ENCODE measurements at places on chromosomes 5 and 9.

DNA sequence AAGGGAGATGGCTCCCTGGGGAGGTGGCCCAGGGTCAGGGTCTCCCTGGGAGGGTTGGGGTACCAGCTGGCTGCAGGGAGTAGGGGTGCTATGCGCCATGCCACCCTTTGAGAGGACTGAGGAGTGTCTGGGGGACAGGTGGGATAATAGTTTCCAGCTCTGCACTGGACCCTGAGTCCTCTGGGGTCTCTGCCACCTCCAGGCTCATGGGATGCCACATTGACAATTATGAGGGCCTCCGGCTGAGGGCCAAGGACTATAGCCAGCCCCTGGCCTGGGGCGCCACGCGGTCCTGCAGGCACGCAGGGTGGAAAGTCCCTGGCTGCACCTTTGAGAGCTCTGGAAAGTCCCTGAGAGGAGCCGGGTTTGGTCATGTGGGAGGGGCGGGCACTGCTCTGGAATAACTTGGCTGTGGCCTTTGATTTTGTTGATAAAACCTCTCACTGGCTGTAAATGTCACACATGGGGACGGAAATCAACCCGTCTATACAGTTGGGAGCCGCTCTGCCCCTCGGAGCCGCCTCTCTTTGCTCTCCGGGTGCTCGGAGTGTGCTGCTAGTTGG is 16.0 kb downstream of the TRAF2 start:
- DNase-seq: peak; percentile 86

- no peak for DNase-seq
These were observed 15.1 kb downstream of the PDLIM4 start for GRCh38 chr5:132272311-132273210.

DNA sequence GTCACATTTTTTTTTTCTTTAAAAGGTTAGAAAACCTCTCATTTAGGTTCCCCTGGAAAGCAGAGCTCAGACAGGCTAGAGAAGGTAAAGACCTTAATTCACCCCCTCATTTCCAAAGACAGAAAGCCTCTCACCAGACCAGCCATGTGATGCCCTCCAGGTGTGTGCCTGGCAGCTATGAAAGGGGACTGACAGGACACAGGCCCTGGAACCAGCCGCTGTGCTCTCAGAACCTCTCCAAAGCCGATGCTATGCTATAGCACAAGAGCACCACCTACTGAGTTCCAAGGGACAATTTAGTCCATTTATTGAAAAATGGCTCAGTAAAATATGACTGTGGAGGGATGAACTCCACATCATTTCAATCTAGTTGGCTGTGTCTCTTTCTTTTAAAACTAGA is 48.8 kb downstream of the FANCC start:
- DNase-seq: no peak

GRCh38 chr5:140565024-140565779 is 574 bp downstream of the SLC35A4 start:
- DNase-seq: no peak

DNA sequence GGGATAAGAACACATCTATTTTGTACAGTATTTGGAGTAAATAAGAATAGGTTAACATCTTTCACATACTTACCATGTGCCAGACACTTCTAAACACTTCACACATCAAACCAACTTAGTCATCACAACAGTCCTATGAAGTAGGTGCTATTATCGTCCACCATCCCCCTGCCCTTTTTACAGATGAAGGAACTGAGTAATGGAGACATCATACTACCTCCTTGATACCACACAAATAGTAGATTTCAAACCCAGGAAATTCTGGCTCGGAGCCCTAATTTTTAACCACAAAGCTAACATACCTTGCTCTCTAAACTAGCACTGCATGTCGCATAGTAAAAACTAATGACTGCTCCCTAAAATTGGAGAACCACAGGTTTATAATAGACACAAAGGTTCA is 4.2 kb upstream of the ZNF366 start:
- DNase-seq: no peak

DNA sequence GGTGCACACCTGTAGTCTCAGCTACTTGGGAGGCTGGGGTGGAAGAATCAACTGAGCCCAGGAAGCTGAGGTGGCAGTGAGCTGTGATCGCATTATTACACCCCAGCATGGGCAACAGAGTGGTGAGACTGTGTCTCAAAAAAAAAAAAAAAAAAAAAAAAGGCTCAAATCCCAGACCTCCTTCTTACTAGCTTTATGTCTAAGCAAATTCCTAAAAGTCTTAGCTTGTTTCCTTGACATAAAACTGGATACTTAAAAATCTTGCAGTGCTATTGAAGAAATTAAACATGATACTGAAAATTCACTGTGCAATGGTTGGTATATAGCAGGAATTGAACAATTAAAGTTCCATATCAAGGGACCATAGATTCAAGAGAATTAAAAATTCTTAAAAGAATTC is 45.0 kb downstream of the PCDHGC5 start:
- DNase-seq: no peak

DNA sequence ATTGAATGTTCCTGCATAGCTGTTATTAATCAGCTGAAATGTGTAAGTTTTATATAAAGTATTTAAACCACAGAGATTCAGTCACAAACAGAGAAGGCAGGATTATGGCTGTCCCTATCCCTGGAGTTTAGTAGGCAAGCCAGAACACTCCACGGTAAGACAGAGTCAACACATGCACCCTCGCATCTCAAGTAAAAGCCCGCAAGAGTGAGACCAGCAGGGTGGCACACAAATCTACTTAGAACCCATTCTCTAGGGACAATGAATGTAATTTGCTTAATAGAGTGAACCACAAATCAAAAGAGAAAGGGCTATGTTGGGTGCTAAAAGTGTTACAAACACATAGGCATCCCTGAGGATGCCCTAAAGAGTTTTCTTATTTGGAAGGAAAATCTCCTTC is 35.1 kb downstream of the LPAR1 start:
- no peak for DNase-seq

DNA sequence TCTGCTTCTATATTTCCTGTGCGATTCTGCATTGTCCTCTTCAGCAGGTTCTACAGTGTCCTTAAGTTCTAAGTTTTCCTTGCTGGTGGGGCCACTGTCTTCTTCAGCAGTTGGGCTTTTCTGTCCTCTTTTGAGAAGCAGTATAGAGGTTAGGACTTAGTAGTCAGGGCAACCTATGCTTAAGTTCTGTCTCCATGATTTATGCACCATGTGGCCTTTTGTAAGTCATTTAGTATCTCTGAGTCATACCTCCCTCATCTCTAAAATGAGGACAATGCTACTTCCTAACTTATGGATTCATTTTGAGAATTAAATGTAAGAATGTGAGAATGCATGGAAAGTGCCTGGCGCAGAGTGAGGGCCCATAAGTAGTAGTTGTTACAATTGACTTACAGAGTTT is 46.8 kb downstream of the GRIN3A start:
- DNase-seq: no peak

DNA sequence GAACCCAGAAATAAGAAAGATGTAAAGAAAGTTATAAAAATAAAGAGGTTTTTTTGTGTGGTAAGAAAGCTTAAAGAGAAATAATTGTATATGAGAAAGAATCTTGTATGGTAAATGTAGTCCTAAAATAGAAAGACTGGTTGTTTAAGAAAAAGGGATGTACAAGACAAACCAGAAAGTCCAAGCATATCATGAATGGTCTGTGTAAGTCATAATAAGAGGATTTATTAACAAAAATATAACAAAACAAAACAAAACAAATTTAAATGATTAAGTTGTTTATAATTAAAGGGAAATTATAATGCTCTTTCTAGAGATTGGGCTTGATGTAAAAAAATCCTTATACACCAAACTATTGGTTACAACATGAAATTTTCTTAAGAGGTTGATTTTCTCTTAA is 590.4 kb upstream of the PTGER4 start:
- DNase-seq: no peak

- no peak for DNase-seq
These were observed 31.9 kb downstream of the MORN5 start for GRCh38 chr9:122191584-122191983.

- no peak for DNase-seq
These were observed 58.8 kb upstream of the TMEM171 start for GRCh38 chr5:73061593-73061992.

DNA sequence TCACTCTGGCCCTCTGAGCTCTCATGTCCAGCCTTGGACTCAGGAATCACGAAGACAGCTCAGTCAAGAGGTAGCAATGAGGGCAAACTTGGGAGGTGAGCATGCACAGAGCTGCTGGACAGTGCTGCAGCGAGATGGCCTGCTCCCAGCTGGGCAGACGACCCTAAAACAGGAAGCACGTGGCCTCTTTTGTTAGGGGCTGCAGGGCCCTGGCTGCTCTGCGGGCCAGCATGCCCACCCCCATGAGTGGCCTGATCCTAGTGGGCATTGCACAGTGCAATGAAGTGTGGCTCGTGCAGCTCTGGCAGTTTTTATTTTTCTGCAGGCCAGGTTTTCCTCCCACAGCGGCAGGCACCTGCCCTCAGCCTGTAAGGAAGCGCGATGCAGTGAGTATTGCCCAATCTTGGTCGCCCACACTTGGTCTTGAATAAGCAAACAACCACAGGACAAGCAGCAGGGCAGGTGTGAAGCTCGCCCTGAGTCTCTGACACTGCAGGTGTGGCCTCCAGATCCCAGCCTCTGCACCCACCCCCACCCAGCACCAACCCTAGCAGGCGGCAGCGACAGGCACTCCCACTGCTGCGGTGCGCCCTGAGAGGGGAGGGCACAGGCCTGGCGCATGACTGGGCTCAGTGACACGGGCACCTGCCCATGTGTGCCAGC is 60.8 kb downstream of the SEMA4D start:
- DNase-seq: no peak

DNA sequence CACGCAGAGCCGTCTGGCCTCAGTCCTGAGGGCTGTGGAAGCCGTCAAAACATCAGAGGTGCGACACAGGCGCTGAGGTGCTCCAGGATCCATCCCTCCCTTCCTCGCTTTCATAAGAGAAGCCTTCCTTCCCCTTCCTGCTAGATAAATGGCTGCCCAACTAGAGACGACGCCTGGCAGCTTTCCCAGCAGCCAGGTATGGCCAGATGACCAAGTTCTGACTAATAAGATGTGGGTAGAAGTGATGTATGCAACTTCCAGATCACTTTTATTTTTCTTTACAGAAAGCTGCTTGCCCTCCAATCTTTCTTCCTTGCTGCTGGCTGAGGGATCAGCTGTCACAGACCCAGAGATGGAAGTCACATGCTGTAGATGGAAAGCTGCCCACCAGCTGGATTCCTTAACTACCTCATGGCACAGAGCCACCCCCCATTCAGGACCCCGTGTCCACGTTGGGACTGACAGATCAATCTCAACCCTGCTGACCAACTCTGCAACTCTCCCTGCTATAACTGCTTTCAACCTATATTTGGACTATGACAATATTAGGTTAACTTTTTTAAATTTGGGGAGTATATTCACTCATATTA is 8.8 kb downstream of the MAPK9 start:
- DNase-seq: no peak

DNA sequence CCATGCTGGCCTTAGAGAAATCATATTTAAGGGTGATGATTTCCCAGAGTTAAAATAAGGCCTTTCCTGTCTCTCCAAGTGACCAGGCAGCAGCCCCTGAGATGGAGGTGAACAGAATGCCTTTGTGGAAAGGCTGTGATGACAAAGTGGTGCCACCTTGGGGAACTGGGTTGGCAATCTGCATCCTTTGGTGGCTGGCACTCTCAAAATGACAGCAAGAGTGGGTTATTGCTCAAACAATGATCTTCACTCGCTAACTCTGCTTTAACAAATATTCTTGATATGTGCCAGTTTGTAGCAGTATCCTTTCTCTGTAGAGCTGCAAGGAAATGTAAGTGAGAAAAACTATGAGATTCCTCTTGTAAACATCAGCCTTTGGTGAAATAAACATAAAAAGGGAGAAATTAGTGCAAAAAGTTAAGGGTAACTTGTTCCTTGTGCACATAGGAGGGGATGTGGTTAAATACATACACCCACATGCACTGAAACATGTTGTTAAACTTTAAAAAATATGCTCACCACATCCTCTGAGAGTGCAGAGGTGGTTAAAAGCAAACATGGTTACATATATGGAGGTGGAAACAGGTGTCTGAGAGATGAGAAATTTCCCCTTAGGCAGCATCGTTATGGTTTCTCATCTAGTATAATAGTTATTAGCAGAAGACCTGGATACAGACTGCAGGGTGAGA is 373.4 kb upstream of the CTNND2 start:
- no peak for DNase-seq

DNA sequence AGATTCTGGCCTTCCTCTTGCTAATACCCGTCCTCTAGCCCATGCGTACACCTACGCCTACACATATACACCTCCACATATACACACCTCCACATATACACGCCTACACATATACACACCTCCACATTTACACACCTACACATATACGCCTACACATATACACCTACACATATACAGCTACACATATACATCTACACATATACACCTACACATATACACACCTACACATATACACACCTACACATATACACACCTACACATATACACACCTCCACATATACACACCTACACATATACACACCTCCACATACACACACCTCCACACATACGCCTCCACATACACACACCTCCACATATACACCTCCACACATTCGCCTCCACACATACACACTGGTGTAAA is 27.2 kb downstream of the AK3 start:
- no peak for DNase-seq

- DNase-seq: no peak
These were observed 398 bp upstream of the BASP1 start for GRCh38 chr5:17216974-17217492.

GRCh38 chr9:107483666-107484065 is 5.9 kb downstream of the KLF4 start:
- DNase-seq: no peak

DNA sequence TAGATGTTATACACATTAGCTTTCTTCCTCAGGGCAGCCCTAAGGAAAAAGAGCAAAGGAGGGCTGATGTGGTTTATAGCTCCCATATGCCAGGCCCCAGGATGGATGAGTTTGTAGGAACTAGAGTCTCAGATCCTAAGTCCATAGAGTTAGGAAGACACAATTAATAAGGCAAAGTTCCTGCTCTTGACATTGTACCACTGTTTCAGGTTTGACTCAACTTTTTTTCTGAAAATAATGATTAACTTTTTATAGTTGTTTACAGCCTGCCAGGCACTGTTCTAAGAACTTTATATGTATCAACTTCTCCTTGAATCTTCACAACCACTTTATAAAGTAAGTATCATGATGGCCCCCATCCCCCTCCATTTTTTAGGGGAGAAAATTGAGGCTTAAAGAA is 339.5 kb downstream of the PDE4D start:
- no peak for DNase-seq

GRCh38 chr5:79576606-79577289 is 35.5 kb upstream of the TENT2 start:
- DNase-seq: no peak

DNA sequence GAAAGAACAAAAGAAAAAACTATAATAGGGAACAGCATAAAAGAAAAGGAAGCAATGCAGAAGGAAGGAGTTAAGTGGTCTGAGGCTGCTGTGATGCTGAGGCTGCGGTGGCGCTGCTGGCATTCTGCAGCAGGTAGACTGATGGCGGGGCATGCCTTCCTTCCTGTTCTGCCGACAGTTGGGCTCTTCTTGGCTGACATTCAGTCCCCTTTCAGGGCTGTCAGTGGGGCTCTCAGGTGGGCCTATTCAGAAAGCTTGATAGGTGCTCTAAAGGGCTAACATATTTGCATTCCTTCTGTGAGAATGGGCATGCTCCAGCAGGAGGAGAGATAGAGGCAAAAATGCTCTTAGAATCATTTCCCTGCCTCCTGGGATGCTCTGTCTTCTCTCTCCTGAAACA is 5.1 kb upstream of the CLINT1 start:
- no peak for DNase-seq

GRCh38 chr5:145699846-145700245 is 135.3 kb downstream of the PRELID2 start:
- no peak for DNase-seq

Measured in GM12892 (cell line).